ENCODE measurements at places on chromosomes 1 and 21.

GRCh38 chr1:114671011-114671938, 1.4 kb upstream of the DENND2C start:
- no peak for DNase-seq

DNA sequence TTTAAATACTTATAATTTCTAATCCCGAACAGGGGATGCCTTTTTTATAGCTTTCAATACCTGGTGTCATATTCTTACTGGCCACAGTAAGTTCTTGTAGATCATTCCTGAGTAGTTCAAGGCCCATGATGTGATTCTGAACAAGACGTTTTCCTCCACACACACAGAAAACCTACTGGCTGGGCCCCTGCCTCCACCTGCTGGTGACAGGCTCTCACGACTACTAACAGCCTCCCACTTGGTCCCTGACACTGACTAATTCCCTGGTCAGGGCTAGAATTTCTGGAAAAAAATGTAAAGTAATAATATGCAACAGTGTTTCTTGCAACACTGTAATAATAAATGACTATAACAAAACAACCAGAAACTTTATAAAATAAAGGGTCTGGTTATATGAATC, 50.4 kb upstream of the RIPK4 start:
- DNase-seq: peak; percentile 12

DNA sequence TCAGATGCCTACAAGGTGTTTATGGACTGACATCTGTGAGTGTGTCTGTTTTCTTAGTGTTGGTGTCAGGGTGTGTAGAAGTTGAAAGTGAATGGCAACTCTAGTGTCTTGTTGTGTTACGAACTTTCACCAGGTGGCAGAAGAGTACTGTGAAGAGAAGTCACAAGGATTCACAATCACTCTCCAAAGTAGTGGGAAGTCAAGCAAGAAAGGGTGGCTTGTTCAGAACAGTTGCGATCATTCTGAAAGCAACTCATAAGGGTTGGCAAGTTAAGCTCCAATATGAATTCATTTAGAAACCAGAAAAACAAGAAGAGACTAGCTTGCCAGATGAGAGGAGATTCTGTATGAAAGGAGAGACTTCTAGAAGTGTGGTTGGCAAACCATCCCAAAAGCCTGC, 86.1 kb downstream of the FASLG start:
- DNase-seq: peak; percentile 38

DNA sequence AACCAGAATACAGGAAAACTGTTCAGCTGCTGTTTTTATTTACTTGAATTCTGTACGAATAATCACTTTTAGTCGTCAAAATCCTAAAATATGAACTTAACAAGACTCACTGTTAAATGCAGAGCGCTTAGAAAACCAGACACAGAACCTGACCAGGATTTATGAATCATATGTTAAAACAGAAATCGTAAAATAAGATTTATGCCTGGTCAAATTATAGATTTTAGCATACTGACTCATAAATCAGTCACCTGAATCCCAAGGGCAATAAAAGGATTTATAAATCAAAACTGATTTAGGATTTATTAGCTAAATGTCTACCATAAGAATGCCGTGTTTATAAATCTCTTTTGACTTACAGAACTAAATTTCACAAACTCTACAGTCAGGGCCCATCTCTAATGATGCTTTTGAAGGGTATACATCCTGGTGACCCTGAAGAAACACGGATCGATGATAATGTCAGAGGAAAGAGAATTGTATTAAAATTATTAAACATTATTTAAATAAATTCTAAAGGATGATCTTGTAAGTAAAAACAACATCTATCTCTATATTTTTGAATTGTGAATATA, 28.8 kb downstream of the CYYR1 start:
- DNase-seq: no peak

- DNase-seq: no peak
Measured at GRCh38 chr1:168734946-168735345, 5.9 kb upstream of the DPT start.

- no peak for DNase-seq
Measured at GRCh38 chr1:208977638-208978256, 605.8 kb upstream of the CAMK1G start.

DNA sequence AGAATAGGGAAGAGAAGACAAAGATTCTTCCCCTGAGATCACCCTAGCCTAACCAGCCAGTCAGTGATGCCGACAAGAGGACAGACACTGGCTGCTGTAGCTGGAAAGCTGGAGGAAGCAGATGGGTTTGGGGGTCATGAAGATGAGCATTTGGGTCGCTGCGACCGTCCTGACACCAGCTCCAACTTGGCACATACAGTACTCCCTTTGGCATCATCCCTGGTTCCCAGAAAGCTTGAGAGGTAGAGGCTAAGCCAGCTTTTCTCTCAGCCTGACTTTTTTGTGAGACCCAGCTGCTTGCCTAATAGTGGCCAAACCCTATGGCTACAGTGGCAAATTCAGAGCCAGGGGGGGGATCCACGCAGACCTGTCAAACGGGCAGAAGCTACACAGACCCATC, 43.0 kb upstream of the IKBKE start:
- no peak for DNase-seq

GRCh38 chr1:79595931-79596330, 589.4 kb upstream of the ADGRL4 start:
- DNase-seq: no peak

GRCh38 chr1:89657886-89658285, 25.0 kb downstream of the LRRC8C start:
- DNase-seq: no peak

GRCh38 chr1:204791453-204792353, 79.0 kb upstream of the NFASC start:
- DNase-seq: peak; percentile 53

DNA sequence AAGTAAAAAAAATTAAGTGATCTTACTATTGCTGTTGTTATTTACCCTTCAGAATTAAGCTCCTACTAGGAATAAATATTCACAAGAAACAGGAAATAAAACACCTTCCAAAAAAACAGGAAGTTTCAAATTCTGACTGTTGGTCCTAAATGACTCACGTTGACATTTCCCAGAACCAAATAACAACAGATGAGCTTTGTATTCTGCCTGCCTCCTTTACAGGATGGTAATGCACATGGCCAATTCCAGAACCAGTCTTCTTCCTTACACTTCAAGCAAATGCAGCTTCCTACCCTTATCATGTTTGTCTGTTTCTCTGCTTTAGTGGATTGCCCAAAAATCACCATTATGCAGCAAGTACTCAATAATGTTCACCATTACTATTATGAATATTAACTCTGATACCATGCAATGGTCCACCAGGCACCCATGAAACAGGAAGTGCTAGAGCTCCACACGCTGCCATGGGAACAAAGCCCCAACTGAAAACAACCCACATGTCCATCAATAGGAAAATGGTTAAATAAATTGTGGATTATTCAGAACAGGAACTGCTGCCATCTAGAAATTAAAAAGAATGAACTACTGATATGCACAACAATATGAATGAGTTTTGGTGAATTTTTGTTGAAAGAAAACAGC, 8.9 kb downstream of the CASP9 start:
- peak; percentile 8 for DNase-seq

- no peak for DNase-seq
Measured at GRCh38 chr1:51214615-51215131, 21.4 kb upstream of the RNF11 start.

DNA sequence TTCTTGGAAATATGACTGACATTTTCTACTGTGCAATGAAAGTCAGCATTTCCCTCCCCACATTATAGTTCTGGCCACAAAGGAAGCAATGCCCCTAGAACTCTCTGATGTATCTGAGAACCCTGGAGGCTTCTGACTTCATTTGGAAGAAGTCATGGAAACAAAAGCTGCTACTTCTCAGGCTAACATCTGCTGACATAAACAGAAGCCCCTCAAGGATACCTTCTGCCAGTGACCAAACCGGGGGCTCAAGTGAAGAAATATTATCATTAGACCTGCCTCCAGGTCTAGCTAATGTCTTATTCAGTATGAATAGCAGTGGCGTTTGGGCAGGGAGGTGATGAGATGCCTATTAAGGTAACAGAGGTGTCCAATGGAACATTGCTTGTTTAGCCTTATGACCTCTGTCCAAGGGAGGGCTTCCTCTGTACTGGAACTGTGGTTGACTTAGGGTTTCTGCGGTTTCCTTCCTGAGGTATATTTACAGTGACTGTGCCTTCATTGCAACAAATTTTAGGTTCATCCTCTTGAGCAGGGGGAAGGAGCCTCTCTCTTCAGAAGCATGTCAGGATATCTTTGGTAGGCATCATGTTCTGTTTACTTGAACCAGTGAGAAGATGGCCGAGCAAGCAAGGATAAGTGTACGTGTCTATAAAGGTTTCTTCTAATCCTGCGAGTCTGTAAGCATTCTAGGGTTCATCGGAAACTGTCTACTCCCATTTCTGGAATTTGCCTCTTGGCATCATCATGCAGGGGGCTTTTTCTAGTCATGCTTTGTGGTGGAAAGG, 161.7 kb downstream of the PBX1 start:
- no peak for DNase-seq

DNA sequence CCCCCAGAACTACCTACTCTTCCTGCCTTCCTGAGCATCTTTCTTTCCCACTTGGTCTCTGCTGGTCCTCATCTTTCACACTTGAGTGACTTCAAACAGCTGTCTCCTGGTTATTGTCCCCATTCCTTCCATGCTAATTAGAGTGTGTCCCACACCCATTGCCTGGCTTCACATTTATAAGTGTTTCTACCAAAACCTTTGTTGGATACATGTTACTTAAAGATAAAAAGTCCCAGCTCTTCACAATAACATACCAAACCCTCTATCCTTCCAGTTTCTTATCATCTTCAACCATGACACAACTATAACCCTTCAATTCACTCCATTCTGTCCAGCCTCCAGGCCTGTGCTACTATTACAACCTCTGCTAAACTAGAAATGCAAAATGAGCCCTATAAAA, 41.0 kb downstream of the VCAM1 start:
- DNase-seq: no peak

DNA sequence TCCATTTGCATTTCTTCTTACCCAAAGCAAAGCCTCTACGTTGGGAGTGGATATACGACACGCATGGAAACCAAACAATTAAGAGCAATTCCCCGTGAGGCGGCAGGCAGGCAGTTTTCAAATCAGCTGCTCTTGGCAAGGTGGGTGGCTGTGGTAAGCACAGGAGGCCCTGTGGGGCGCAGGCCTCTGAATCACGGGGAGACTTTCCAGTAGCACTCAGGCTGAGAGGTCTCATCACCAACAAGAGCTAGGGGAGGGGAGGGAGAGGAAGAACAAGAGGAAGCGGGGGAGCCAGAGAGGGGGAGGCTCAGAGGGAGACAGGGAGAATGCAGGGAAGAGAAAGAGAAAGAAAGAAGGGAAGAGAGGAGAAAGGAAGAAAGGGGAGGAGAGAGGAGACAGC, 56.4 kb downstream of the MT1HL1 start:
- DNase-seq: no peak

DNA sequence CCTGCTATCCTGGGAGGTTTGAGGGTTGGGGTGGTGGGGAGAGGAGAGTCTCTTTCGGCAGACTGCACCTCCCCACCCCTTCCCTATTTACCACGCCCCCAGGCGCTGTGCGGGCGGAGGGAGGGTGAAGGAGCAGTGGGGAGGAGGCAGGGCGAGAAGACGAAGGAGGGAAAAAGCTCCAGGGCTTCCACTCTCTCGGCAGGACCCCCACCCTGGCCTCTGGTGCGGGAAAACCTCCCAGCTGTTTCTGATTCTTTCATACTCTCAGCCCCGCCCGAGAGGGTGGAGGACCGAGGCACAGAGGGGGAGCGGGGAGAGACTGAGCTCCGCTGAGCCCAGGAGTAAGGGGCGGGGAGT, 866 bp upstream of the WNT2B start:
- no peak for DNase-seq

GRCh38 chr1:212286556-212287131, 1.4 kb downstream of the PPP2R5A start:
- no peak for DNase-seq

DNA sequence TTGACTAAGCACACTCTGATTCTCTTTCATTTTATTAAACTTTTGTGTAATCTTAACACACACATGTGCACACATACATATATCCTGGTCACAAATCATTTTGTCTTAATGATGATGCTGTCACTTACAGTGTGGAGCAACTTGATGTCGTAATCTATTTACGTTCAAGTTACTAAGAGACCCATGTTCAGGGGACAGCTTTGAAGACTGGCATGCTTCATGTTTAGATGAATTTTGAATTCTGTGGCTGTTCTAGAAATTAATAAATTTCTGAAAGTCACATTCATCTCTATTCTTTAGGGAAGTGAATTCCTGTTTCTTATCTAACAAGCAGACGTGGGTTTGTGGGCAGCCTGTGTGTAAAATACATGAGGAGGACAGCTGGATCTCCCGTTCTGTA, 1637.8 kb downstream of the PLA2G4A start:
- no peak for DNase-seq

- no peak for DNase-seq
Measured at GRCh38 chr1:172835834-172836233, 176.9 kb downstream of the FASLG start.

DNA sequence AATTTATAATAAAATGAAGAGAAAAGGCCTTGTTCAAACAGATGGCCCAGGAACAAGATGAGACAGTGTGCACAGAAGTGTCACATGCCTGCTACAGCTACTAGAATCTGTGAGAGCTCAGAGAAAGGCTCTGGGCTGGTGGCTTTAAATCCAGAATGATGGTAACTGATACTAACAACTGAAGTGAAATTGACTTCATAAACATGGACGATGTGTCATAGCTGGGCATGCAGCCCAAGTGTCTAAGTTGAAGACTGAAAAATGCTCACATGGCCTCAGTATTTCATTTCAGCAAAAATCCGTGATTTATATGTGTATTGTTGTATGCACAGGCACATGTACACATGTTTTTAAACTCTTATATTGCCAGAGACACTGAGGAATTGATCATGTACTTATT, 208.3 kb upstream of the RUNX1 start:
- peak; percentile 43 for DNase-seq

- no peak for DNase-seq
Measured at GRCh38 chr1:89863165-89863830, 42.5 kb downstream of the LRRC8D start.

DNA sequence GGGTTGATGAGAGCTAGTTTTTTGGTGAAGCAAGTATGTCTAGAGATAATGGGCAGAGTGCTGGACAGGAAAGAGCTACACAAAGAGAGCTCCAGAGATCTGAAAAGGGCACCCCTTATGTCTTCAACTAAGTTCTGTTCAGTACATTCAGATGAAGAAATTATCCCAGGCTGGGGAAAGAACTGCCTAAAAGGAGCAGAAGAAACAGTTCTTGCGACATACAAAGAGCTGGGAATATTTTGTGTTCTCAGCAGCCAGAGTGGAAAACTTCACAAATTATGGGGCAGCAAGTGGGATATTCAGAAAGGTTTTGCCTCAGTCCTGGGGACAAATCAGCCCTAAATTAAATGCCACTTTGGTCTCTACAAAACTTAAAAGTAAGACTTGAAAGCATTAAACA, 17.4 kb upstream of the CCN1 start:
- no peak for DNase-seq

- no peak for DNase-seq
Measured at GRCh38 chr1:12173631-12174121, 6.9 kb downstream of the TNFRSF1B start.

- no peak for DNase-seq
Measured at GRCh38 chr1:77415579-77415978, 133.8 kb downstream of the AK5 start.

GRCh38 chr1:194277927-194278326, 1091.5 kb upstream of the B3GALT2 start:
- no peak for DNase-seq

- DNase-seq: no peak
Measured at GRCh38 chr1:152924191-152924590, 15.8 kb downstream of the IVL start.
